CD4-positive, alpha-beta T cell treated with Interleukin-1 beta for 1 hour (primary cell): ENCODE measurements at places on chromosomes 1 and 21.

DNA sequence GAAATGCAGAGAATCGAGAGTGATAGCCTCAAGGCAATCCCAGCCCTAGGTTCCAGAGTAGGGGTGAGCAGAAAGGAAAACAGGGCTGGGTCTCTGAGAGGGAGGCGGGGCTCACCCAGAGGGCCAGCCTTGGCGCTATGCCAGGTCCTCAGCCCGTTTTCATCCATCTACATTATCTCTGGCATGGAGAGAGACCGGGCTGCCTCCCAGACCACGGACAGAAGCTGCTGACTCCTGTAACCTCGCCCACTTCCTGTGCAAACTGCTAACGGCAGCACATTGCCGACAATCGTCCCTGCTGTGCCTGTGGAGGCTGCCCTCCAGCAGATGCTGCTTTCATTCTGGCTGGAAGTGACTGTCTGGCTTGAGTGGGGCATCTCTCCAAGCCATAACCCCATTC lies 569.1 kb downstream of the NPHP4 start:
- peak; percentile 41 for DNase-seq

DNA sequence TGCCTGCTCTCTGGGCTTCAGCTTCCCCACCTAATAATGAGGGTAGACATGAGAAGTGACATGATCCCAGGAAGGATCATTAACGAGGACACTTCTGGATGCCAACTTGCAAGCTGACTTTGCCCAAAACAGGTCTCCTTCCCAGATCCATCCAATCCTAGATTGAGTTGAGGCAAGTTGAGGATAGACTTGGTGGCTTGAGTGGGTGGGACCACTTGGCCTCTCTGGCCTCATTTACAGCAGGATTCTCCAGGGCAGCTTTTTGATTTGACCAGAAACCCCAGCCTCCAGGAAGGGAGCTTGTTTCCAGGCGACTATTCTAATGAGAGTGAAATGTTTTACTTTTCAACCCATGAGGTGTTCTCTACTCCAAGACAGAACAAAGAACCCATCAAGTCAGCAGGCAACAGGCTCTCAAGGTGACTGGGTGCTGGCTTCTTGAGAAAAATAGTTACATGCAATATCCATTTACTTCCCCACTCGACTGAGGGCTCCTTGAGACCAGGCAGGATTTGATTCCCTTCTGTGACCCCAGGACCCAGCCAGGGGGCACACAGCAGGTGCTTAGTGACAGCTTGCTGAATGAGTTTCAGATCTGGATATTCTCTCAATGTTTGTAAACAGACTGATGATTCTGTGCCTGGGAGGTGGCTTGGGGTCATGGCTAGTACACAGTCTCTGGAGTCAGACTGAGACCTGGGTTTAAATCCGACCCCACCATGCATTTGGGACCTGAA lies 128.2 kb downstream of the DMRTB1 start:
- no peak for DNase-seq

GRCh38 chr1:94385308-94385929 lies 32.8 kb upstream of the ABCD3 start:
- DNase-seq: no peak

- DNase-seq: peak; percentile 64
Observed at GRCh38 chr1:232923739-232924386, 26.5 kb upstream of the NTPCR start.

- DNase-seq: no peak
Observed at GRCh38 chr1:178412400-178412770, 84.4 kb downstream of the CLEC20A start.

DNA sequence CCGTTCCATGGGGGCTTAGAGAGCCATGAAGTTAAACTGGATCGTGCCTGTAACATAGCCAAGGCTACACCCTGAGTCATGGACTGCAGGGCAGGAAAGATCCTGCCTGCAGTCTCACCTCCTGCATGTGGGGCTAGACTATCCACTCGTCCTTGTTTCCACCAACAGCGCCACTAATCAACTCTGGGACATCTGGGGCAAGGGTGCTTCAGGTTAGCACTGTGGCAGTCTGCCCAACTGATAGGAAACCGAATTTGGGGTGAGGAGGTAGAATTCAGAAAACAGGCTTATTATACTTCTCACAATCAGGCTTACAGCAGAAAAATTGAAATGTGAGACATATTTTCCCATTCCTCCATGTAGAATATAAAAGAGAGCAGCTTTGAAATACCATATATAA lies 85.2 kb upstream of the ADAM30 start:
- no peak for DNase-seq

DNA sequence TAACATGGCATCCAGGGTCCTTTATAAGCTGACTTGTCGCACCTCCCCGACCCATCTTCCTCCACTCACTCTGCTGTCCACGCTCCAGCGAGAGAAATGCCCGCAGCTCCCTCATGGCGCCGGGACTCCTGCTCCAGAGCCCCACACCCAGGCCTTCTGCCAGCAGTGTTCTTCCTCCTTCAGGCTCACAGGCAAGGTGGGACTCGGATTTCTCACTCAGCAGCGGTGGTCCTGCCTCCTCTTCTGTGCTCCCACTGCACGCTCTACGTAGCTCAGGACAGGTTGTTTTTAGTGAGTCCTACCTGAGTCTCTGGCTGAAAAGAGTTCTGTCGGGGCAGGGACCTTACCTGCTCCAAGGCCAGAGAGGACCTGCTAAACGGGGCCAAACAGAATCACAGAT lies 11.2 kb downstream of the THEMIS2 start:
- no peak for DNase-seq

DNA sequence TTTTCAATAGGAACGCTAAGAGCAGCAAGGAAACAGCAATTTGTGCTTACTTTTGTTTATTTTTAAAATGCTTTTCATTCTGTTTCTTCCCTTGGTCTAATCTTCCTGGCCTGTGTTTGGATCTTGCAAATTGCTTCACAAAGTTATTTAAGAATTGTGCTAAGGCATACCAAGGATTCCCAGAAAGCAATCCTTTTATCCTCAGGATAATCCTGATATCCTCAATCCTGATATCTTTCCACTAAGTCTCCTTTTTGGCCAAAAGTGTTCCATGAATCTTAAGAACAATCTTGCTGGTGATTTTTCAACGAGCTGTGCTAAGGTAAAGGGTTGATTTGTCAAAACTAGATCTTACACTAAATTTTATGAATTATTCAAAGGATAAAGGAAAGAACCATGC lies 1577.9 kb downstream of the PLA2G4A start:
- no peak for DNase-seq

GRCh38 chr1:24536391-24536840 lies 19.5 kb upstream of the NCMAP start:
- peak; percentile 74 for DNase-seq

GRCh38 chr1:8360493-8361197 lies 42.7 kb downstream of the SLC45A1 start:
- no peak for DNase-seq

DNA sequence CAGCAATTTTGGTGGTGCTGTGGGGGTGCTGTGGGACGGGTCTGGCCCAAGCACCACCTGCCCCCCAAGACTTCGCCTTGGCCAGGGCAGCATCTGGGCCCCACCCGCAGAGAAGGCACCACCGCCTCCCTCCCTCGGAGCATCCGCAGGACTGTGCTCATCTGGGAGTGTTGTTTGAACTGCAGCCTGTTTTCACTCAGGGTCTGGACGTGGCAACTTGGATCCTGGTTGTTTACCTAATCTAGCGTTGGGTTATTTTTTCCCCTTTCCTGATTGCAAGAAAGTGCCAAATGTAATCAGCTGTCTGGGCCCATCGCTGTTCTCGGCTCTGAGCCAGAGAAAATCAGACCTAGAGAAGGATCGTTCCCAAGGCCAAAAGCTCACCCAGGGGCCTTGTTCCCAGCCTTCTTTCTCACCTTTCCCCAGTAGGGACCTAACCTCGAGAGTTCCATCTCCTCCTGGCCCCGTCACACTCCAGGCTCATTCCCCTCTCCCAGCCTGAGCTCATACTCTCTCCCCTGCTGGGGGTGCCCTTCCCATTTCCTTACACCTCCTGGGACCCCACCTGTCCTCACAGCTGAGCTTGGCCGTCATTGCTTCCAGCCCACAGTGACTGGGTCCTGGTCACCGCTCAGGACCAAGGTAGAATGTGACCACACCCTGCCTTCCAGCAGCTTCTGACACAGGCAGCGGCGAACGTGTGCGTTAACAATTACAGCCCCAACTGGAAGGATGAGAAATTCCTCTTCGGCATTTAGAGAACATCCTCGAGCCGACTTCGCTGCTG lies 72.0 kb upstream of the FAM20B start:
- no peak for DNase-seq

GRCh38 chr1:242428399-242429190 lies 95.9 kb downstream of the PLD5 start:
- DNase-seq: no peak

DNA sequence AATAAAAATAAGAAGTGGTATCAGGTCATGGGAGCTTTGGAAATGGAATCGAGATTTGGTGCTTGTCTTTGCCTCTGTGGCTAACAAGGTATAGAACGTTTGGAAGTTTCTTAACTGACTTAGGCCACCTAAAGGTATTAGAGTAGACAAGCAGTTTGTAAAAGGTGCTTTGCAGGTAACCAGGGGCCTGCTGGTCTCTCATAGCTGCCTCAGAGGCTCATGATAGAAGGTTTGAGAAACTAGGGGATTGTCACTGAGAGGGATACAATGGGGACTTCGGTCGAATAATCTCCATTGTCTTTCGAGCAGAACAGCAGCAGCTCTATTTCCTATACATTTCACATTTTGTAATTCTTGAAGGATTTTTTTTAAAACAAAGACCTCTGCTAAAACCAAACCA lies 37.6 kb downstream of the C21orf91 start:
- no peak for DNase-seq

DNA sequence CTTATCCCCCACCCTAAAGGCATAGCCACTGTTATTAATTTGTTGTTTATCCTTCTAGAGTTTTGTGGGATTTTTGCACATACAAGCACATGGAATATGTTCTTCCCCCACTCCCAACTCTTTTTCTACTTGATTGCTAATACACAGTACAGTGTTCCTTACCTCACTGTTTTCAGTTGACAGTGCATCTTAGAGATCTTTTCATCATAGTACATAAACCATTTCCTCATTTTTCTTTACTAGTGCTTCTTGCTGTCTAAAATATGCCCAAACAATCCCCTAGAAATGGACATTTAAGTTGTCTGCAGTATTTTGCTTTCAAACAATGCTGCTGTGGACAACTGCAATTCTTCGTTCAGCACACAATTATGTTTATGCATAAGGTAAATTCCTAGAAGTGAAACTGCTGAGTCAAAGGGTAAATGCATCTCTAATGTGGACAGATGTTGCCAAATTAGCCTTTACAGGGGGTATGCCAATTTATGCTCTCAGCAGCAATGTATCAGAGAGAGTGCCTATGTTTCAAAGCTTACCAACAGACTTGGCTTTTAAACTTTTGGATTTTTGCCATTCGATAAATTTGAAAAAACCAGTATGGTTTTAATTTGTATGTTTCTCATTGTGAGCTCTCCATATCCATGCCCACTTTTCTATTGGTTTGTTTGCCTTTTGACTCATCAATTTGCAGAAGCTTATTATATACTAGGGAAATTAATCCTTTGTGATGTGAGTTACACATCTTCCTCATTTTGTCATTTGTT lies 132.6 kb downstream of the MRPS6 start:
- no peak for DNase-seq

- DNase-seq: no peak
Observed at GRCh38 chr1:212118167-212118871, 82.8 kb downstream of the DTL start.
